Cerebellar nuclear complex (tissue), 1 donor: ENCODE measurements at places on chromosomes 4 and X.

GRCh38 chr4:87255755-87256154 lies 35.3 kb upstream of the KLHL8 start:
- no peak for DNase-seq

- DNase-seq = no peak
Measured at GRCh38 chr4:113383111-113383785, 333.8 kb downstream of the ANK2 start.

GRCh38 chrX:101957174-101957573 lies 25.3 kb upstream of the ZMAT1 start:
- DNase-seq = no peak

DNA sequence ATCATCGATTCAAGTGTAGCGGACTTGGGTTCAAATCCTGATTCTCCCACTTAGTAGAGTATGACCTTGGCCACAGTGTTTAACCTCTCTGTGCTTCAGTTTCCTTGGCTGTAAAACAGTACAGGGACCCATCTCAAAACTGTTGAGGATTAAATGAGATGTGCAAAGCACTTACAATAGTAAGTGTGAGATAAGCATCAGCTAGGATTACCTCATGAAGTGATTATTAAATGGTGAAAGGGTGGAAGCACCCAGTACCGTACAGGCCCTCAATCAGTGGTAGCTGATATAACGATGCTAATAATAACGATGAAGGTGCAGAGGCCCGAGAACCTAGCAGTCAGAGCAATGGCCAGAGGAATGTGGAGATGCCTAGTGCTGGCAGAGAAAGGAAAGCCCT lies 45.1 kb downstream of the PRPS1 start:
- DNase-seq = no peak

GRCh38 chrX:48461830-48462229 lies 8.2 kb downstream of the SLC38A5 start:
- DNase-seq = no peak
